Activated CD4-positive, alpha-beta T cell treated with anti-CD3 and anti-CD28 coated beads for 36 hours (primary cell): ENCODE measurements at places on chromosomes 11 and 22.

GRCh38 chr11:115910379-115910778 lies 406.2 kb upstream of the CADM1 start:
- no peak for DNase-seq

DNA sequence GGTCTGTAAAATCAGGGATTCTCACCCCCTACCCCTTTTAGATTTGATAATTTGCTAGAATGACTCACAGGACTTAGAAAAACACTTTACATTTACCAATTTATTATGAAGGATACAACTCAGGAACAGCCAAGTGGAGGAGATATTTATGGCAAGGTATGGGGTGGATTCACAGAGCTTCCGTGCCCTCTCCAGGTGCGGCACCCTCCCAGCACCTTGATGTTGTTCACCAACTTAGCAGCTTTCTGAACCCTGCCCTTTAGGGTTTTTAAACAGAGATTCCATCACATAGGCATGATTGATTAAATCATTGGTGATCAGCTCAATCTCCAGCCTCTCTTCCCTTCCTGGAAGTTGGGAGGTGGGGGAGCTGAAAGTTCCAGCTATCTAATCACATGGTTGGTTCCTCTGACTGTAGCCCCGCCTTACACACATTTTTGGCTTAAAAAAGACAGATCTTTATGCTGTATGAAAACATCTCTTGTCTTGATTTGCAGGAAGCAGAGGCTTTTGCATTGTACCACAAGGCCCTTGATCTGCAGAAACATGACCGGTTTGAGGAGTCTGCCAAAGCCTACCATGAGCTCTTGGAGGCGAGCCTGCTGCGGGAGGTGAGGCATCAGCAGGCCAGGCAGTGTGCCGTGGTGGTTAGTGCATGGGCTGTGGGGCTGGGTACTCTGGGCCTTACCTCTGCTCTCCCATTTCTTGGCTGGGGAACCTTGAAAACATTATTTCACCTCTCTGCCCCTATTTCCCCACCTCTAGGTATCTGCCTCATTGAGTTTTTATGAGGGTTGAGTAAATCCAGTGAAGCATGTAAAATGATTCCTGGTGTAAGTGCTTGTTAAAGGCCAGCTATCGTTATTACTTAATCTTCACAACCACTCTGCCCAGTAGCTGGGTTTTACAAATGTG lies 27.0 kb downstream of the CABIN1 start:
- DNase-seq = peak; percentile 24

- no peak for DNase-seq
Observed at GRCh38 chr22:43627485-43628213, 184.5 kb downstream of the EFCAB6 start.

DNA sequence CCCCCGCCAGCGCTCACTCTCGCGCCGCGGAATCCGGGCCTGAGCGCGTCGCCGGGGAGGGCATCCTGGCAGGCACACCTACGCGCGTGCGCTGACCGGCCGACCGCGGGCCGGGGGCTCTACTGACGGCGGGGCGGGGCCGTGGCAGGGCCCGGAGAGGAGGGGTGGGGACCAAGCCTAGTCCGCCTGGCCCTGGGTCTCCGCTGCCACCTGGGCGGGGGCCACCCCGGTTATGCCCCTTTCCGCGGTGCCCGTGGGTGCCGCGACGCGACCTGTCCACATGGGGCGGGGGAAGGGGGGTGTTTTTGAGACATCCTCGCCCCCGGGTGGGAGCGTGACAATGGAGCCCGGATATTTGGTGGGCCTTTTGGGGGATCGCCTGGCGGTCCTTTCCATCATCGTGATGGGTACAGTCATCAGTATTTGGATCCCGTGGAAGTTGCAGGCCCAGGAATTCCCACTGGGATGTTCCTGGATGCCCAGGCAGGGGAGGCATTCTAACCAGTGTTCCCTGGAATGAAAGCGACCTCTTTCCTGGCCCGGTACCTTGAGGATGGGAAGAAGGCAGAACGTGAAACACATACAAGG lies 2.2 kb downstream of the NCAM1 start:
- DNase-seq = peak; percentile 5

DNA sequence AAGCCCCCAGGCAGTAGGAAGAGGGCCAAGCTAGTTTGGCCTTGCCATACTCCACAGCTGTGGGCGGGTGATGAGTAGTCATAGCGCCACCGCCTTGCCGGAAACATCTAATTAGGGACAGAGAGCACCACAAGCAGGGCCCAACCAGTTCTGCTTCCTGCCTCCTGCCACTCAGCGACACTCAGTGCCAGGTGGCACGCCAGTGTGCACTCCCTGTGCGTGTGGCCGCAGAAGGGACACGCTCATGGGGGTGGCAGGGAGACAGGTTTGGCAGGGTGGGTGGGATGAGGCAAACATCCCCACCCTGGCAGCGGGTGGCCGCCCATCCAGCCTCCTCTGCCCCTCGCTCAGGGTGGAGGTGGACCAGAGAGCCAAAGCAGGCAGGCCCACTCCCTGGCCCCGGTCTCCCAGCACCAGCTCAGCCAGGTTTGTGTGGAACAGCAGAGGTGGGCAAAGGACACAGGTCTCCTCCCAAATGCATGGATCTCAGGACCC lies 4.9 kb downstream of the OVOL1 start:
- DNase-seq = no peak

GRCh38 chr11:43150697-43151096 lies 161.1 kb upstream of the API5 start:
- no peak for DNase-seq

- no peak for DNase-seq
Observed at GRCh38 chr11:69202511-69203221, 46.9 kb downstream of the SMIM38 start.

GRCh38 chr11:43992834-43993637 lies 50.6 kb downstream of the C11orf96 start:
- peak; percentile 18 for DNase-seq

- DNase-seq = no peak
Observed at GRCh38 chr11:5891216-5891800, 1.7 kb upstream of the OR52E5 start.

- DNase-seq = no peak
Observed at GRCh38 chr22:39958009-39958711, 2.0 kb upstream of the TMA7B start.

DNA sequence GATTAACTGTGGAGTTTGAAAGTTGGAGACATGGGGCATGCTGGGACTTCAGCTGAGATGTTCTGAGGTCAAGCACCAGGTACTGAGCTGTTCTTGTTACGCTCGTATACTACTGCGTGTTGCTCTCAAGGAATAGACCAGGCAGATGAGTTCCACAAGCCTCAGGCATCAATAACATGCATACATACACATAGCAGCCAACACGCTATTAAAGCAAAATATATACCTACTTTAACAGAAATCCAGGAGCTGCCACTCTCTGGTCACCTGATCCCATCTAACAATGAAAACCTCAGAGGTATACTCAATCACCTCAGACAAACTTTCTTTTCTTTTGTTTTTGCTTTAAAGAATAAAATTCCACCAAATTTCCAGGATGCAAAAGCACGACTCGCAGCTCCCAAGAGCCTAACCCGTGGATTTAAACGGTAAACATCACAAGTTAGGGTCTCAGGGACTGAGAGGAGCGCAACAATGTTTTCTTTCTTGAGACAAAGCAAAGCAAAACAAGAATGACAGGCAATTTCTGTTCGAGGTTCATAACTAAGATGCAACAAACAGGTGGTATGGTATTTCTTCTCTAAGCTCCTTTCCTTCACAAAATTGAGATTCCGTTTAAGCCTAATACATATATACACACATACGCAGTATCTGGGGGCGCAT lies 16.5 kb downstream of the BLID start:
- no peak for DNase-seq

DNA sequence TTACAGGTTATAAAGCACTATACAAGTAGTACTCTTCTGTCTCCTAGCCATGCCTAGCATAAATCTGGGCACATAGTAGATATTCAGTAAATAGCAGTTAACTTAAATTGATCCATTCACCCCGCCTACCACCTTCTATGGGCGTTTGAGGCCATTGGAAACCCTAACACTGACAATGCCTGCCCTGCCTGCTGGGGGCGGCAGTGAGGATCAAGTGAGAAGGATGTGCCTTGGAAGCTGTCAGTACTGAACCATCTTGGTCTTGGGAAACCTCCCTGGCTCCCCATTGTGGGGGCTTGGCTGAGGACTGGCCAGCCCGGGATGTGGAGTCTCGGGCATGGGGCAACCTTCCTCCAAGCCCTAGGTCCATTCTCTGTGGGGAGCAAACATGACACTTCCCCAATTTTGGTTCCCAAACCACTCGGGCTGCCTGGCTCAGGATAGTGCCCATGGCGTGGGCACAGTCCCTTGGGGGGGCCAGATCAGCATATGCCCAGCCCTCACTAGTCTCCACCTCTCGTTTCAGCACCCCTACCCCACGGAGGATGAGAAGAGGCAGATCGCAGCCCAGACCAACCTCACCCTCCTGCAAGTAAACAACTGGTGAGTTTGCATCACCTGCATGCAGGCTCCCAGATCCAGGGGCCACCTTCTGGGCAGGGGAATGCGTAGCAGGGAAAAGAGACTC lies 67.4 kb downstream of the FEZ1 start:
- peak; percentile 13 for DNase-seq

DNA sequence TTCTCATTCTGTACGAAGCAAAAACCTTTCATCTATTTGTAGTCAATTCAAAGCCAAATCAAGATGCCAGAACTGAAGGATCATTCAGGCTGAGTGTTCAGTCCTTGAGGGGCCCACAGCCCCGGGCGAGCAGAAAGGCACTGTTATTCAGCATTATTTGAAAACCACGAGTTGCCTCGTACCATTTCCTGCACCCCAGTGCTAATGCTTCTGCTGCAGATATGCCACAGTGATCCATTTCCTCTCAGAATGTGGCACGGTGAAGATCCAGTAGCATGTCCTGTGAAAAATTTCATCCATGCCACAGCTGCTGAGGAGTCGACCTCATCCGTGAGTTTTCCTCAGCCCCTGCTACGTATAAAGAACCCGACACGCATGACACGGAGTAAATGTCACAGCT lies 85.4 kb downstream of the OSBP2 start:
- no peak for DNase-seq

DNA sequence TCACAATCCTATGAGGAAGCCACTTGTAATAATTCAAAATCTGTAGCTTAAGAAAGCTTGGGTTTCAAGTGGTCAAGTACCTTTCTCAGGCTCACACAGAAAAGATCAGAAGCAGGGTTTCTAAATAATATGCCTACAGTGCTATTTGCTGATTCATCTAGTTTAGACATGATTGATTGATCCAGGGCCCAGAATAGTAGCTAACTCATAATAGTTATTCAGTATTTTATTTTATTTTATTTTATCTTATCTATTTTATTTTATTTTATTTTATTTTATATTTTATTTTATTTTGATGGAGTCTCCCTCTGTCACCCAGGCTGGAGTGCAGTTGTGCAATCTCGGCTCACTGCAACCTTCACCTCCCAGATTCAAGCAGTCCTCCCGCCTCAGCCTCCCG lies 15.9 kb upstream of the PANX3 start:
- DNase-seq = no peak

- no peak for DNase-seq
Observed at GRCh38 chr11:70729949-70730348, 331.6 kb downstream of the CTTN start.

DNA sequence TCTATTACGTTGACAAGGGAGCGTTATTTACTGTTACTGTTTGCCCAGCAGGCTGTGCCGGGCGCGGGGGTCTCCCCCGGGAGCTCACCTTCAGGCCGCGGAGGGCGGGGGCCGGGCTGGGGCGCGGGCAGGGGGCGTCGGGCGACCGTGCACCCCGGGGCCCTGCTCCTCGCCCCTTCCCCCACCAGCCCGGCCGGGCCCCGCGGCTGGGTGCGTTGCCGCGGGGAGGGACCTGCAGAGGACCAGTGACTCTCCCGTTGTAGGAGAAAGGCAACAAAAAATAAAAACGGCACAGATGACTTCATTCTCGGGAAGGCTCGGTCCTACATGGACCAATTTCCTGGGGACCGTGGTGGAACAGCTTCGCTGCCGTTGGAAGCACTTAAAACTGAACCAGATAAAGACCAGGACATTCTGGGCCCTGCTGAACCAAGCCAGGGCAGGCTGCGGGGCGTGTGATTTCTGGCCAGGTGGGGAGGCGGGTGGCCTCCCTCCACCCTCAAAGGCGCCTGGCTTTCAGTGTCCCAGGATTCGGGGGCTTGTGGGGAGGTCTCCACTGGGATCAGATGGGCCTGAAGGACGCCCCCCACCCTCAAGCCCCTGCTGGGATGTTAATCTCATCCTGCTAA lies 57.4 kb downstream of the IGLL1 start:
- no peak for DNase-seq

- no peak for DNase-seq
Observed at GRCh38 chr22:47807506-47807905, 1045.1 kb downstream of the TBC1D22A start.

DNA sequence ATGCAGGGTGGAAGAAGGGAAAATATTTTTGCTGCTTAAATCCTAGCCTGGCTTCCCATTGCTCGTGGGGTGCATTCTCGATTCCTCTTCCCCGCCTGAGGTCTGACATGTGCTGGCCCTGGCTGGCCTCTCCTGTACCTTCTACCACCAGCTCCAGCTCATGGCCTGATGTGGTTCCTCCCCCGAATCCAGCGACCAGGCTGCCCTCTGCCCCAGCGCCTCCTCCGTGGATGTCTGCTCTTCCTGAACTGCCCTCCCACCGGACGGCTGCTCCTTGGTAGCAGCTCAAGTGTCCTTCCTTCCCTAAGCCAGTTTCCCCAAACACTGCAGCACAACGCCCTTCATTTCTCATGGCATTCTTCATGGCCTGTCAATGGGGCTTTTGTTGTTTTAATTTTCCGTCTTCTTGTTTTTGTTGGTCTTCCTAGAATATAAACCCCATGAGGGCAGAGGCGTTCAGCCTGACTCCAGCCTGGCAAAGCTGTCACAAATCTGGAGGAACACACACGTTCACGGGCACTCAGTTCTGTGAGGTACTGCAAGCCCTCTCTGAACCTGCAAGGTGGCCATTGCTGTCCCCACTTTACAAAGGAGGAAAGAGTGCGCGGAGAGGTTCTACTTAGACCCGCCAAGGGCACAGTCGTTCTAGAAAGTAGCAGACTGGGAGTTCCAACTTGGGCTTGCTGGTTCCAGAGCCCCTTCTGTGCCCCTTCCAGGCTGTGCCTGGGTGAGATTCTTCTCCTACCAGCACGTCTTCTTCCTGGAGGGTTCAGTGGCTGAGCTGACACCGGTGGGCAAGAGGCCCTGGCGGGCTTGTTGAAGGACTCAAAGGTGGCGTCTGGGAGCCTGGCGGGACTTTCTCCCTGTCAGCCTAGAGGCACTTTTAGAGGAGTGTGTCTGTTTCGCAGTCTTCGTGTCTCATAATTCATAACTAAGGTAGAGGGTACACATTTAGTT lies 953 bp upstream of the LRP5 start:
- no peak for DNase-seq

- peak; percentile 77 for DNase-seq
Observed at GRCh38 chr22:43060183-43060582, 29.0 kb downstream of the TTLL1 start.

DNA sequence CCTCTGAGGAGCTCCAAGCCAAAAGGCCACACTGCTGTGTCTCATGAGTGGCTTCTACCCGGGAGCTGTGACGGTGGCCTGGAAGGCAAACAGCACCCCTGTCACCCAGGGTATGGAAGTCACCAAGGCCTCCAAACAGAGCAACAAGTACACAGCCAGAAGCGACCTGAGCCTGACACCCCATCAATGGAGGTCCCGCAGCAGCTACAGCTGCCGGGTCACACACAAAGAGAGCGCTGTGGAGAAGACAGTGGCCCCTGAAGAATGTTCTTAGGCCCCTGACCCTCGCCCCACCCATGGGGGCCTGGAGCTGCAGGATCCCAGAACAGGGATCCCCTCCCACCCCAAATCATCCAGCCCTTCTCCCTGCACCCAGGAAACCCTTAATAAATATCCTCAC lies 4.9 kb downstream of the RFPL2 start:
- no peak for DNase-seq

GRCh38 chr11:78331711-78332110 lies 85.9 kb downstream of the GAB2 start:
- no peak for DNase-seq

- DNase-seq = no peak
Observed at GRCh38 chr11:33674035-33674814, 26.4 kb downstream of the C11orf91 start.
